ENCODE measurements at places on chromosomes 4 and X. TPM values are rescaled to one million over a fixed set of nuclear protein-coding genes. Genes with fewer than 3 reads are reported as not detected.

Gene ADH1A
- polyA plus RNA-seq, result not detected

Gene ADH1C
- polyA plus RNA-seq, result not detected

Gene CPZ
- not detected for polyA plus RNA-seq

Gene IL1RAPL2
- polyA plus RNA-seq, result not detected

Gene TBC1D14
- polyA plus RNA-seq, result 21.9 TPM

Gene CT45A2
- not detected for polyA plus RNA-seq

Gene ZCCHC18
- 28.2 TPM for polyA plus RNA-seq

Gene PLXNB3
- polyA plus RNA-seq, result 0.35 TPM

Measured in B cell (primary cell).